ENCODE measurements at places on chromosomes 4 and X. TPM values are rescaled to one million over a fixed set of nuclear protein-coding genes. Genes with fewer than 3 reads are reported as not detected.

- DNase-seq: no peak
Observed at GRCh38 chrX:7828594-7828993, 14.4 kb upstream of the VCX start.

The OCIAD2 gene
- 76.3 TPM for total RNA-seq

DNA sequence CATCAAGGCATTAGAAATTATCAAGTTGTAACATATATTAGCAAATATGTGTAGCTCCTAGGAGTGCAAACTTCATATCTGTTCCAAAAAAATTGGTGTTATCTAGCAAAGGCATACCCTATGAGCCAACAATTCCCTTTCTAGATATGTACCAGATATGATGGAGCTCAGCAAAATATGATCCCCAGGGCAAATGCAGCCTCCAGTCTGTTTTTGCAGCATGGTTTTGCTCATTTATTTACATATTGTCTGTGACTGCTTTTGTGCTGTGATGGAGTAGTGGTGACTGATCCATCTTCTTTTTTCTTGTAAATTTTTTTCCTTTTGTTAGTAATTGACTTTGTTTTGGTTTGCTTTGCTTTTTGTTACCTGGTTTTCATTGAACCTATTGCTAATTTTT lies 41.0 kb downstream of the CEP135 start:
- DNase-seq: no peak

The GYG2 gene
- total RNA-seq: 2.2 TPM

DNA sequence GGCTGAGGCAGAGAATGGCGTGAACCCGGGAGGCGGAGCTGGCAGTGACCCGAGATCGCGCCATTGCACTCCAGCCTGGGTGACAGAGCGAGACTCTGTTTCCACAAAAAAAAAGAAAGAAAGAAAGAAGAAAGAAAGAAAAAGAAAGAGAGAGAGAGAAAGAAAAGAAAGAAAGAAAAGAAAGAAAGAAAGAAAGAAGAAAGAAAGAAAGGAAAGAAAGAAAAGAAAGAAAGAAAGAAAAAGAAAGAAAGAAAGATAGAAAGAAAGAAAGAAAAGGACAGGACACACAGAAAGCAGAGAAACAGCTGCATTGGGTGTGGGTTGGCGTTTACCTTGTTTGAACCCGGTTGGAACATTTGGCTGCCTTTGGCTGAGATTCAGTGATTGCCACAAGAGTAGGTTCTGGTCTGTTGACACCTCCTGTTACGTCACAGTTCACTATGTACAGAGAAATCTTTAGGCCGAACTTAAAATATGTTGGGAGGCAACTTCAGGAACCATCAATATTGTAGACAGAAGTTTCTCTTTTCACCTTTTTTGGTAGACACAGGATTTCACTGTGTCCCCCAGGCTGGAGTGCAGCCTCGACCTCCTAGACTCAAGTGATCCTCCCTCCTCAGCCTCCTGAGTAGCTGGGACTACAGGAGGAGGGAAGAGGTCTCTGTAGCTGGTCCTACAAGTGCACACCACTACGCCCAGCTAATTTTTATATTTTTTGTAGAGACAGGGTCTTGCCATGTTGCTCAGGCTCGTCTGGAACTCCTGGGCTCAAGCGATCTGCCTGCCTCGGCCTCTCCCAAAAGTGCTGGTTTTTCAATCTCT lies 16.3 kb upstream of the PLCXD1 start:
- DNase-seq: no peak

GRCh38 chr4:81350040-81350439 lies 121.7 kb downstream of the RASGEF1B start:
- DNase-seq: peak; percentile 18

The ATOH1 gene
- total RNA-seq: not detected

GRCh38 chr4:112508356-112508755 lies 7.6 kb downstream of the NEUROG2 start:
- no peak for DNase-seq

DNA sequence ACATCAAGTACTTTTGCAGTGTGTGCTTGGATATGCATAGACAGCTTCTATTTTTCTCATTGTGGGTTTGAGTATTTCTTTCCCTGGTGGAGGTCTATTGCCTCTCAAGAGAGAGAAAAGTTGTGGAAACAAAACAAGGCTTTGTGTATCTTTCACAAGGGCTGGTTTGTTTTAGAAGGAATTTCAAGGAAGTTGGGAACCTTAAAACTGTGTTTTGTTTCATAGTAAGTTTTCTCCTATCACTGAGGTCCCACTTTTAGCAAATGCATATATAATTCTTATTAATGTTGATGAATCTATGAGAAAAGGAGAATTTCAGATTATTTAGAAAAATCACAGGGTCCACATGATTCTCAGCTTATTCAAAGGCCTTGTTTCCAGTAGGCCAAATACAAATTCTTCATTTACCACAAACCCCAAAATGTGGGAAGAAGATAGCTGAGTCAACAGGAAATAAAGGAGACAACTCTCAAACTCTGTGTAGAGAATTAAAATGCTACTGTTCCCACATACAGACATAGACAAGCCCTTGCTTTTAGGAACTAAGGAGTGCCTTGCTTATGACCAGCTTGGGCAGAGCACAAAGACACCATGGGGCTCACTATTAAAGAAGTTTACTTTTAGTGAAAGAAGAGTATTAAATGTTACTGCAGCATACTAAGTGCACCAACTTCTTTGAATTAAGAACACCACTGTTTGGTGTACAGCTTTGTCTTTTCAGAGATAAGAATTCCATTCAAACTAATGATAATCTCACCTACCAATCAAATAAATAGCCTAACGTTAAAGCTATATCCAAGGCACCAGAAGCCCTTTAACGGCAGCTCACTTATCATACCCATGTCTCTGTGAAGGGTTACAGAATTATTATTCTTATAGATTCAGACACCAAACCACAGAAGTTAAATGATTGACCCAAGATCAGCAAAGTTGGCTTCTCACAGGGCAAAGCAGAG lies 177.4 kb upstream of the LEF1 start:
- no peak for DNase-seq

DNA sequence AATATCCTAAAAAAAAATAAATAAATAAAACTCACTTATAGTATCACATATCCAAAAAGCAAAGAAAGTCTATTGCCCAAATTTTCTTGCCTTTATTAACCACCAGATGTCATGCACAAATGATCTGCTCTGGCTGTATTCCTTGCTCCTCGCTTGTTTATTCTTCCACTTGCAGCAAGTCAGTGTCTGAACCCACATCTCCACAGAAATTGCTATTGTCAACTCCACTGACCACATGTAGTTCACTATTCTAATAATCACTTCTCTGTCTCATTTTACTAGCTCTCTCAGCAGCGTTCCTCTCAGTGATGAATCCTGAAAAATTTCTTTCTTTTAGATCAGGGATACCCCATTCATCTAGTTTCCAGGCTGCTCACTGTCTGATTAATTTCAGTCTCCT lies 29.3 kb upstream of the CXXC4 start:
- DNase-seq: no peak
